ENCODE measurements at places on chromosomes 6 and 20.

DNA sequence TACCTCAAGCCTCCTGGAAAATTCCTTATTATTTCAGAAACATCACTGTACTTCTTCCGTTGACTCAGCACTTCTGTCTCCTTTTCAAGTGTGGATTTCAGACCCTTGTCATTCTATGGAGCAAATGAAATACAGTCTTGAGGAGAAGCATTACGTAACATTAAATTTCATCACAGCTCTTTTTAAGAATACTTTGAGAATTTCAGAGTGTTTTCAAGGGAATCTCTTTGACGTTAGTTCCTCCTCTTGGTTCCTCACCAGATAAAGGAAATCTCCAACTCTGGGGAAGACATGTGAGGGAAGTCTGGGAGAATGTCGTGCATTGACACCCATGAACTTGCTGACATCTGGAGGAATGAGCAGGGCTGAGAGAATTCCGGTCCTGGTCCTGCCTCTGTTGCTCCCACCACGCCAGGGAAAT, 32.3 kb downstream of the UST start:
- no peak for DNase-seq

DNA sequence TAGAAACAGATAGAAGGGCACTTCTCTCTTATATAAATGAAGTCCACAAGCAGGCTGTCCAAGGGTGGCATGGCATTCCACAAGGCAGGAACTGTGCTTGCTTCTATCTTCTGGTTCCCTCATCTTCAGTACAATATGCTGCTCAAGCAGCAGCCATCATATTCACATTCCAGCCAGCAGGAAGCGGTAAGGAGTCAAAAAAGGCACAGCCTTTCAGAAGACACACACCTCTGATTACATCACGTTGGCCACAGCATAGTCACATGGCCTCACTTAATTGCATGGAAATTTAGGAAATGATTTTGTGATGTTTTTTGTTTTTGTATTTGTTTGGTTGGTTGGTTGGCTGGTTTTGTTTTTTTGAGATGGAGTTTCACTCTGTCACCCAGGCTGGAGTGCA, 19.0 kb downstream of the REM1 start:
- no peak for DNase-seq

DNA sequence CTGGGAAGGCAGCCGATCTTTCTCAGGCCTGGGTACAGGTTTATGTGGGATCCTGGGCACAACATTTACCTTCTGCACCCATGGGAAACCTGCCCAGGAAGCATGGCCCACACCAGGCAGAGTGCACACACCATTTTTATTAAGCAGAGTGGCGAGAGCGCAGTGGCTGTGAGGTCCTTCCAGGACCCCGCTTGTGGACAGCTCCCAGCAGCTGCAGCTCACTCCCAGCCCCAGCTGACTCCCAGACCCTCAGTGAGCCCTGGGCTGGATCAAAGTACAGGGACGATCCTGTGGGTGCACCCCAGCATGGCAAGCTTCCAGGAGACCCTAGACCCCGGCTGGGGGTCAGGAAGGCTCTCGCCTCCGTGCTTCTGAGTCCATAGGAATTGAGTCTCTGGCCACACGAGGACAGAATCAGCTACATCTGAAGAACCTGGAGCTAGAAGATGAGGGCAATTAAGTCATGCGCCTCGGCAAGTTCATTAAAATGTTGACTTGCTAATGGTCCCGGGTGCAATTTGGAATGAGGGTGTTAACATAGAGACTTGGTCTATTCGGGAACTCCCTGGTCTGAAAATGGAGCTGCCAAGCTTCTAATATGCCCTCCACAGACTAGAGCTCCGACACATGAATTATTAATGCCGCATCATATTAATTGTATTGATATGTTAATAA, 65.4 kb upstream of the SLCO4A1 start:
- no peak for DNase-seq

DNA sequence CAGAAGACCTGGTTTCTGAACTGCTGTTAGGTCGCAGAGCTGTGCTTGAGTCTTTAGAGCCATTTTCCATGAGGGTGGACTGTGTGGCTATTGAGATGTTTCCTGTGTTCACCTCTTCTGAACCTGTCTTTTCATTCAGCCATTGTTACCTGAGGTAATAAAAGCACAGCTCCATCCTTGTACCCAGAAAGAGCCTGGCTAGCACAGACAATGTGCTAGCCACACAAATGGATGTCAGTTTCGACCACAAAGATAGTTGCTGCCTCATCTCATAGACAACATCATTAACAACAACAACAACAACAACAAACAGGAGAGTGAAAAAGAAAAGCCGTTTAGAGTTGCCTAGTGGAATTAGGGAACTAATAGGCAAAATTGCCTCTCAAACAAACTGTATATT, 114.7 kb downstream of the MYO6 start:
- DNase-seq = no peak
